ENCODE measurements at places on chromosomes 12 and 14.
A peak's percentile ranks its signal among the peaks of the same experiment; 100 is the strongest.

GRCh38 chr12:115871714-115872113 is 405.8 kb downstream of the MED13L start:
- no peak for DNase-seq

- no peak for DNase-seq
These were observed 260.5 kb downstream of the ADAMTS20 start for GRCh38 chr12:43291516-43291915.

GRCh38 chr14:65006261-65006721 is 19.6 kb downstream of the FNTB start:
- no peak for DNase-seq

- DNase-seq, result no peak
These were observed 6.5 kb downstream of the CAMKK2 start for GRCh38 chr12:121289962-121290361.

GRCh38 chr12:15227004-15227679 is 5.9 kb upstream of the RERG start:
- DNase-seq, result no peak

DNA sequence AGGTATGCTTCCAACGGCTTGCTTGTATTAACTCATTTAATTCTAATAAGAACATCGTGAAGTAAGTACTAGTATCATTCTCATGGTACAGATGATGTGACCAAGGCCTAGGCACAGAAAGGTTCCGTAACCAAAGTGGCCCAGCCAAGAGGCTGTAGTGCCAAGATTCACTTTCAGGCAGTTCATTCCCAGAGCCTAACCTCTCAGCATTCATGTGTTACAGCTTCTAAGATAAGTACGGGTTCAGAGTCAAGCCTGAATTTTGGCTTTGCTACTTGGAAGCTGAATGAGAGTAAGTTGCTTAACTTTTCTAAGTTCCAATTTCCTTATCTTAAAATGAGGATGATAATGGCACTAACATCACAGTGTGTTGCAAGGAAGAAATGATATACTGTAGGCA is 379.9 kb downstream of the AEBP2 start:
- no peak for DNase-seq

DNA sequence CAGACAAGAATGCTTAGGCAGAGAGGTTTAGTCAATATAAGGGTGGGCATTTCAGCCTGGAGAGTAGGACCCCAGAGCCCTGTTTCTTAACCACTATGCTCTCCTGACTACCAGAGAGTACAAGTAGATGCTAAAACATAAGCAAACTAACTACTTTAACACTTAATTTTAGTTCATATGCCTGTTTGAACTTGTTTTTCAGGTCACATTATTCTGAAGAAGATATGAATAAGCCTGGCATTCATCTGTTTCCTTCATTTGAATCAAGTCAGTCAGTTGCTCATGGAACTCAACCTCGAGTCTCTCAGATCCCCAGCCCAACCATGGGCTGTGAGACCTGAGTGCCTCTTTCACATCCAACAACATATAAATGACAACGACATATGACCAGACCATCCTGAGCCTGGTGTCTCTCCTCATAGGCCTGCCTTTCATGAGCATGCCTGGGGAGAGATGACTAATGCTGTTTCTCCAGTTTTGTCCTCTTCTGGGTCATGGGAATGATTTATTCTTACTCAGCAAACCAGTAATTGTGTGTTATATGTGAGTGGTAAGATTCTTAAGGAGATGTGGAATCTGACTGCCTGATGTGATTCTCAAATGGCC is 251.1 kb upstream of the BTG1 start:
- DNase-seq, result no peak

DNA sequence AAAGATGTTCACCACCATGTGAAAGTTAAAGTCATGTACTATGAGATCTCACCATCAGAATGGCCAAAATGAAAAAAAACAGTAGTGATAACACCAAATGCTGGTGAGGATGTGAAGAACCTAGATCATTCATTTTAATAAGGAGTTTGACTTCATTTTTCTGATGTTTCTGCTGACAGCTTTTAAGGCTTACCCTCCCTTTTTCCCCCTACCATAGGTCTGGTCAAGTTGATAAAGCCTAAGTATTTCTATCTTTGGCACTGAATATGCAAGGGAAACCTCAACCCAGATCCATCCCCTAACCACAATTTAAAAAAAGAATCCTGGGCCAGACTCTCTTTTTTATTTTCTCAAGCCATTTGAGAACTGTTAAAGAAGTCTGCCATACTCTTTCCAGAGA is 689.6 kb upstream of the FOXG1 start:
- DNase-seq, result no peak

DNA sequence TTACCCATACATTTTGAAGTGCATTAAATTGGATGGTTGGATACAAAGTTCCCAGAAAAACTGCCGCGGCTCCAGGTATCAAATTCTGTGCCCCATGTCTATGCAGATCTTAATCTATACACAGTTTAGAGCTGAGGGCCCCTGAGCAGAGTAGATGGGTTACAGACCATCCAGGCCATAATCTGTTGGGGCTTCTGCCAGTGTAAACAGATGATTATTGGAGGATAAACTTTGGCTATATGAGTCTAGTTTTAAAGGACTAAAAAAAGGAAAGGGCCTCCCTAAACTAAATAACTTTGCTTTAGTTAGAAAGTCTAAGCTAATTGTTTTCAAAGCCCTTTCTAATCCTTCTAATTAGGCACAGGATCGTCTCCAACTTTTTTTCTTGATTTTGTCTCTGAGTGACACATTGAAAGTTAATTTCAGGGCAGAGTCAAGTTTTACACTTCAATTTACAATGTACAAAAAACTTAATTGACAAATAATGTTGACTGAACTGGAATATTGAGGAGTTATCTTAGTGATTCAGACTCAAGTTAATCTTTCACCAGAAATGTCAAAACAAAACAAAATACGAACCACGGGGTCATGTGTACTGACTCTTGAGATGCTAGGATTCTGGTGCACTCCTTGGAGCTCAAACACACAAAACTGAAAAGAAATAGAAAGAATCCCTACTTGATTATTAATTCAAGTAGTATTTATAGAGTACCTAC is 133.9 kb upstream of the SCAF11 start:
- no peak for DNase-seq

GRCh38 chr14:58947814-58948445 is 240.5 kb upstream of the DAAM1 start:
- no peak for DNase-seq

GRCh38 chr14:37263656-37264236 is 66.0 kb downstream of the MIPOL1 start:
- DNase-seq, result no peak

- DNase-seq, result no peak
These were observed 161.0 kb upstream of the CRY1 start for GRCh38 chr12:107254258-107254856.

DNA sequence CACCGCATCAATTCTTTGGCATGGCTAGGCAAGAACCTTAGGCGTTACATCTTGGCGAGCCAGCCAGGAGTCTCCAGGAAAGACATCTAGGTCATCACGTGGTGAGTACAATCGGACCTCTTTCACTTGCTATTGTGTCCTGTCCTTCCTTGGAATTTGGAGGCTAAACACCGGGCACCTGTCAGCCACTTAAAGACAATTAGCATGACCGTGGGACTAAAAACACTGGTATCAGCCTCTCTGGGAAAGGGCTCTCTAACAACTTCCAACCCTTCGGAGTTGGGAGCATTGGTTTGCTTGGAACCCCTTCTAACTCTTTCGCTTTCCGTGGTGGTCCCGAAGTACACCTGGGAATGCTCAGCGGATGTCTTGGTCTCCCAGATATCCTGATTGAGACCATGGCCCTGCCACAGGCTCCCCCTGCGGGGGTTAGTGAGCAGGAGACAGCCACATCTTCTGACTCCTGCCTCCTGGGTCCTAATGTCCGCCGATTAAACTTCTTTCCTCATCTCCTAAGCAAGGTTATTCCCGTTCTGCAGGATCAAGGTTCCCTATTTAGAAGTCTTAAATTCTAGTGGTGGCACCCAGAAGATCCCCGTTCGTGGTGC is 971.7 kb downstream of the FSCB start:
- no peak for DNase-seq

GRCh38 chr12:1972856-1973317 is 31.4 kb downstream of the DCP1B start:
- DNase-seq, result no peak

DNA sequence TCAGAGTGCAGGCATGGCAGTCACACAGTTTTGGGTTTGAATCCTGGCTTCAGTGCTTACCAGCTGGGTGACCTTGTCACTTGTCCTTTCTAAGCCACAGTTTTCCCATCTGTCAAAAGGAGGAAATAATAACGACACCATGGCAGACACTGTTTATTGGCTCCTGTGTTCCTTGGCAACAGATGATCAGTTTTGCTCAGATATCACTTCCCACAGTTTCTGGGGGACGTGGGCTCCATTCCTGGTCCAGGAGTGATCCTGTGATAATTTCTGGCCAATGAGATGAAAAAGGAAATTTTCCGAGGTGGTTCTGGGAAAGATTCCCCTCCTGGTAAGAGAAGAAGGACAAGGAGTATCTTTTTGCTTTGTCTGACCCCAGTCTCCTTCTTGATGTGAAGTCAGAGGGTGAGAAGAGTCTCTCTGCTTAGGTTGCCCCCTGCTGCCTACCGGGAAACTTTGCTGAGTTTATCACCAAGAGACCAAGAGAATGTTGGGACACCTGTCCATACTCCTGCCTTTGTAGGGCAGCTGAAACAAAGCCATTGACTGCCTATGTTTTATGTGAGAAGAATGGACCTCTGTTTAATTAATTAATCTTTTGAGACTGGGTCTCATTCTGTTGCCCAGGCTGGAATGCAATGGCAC is 178.9 kb upstream of the NRXN3 start:
- DNase-seq, result peak; percentile 3

DNA sequence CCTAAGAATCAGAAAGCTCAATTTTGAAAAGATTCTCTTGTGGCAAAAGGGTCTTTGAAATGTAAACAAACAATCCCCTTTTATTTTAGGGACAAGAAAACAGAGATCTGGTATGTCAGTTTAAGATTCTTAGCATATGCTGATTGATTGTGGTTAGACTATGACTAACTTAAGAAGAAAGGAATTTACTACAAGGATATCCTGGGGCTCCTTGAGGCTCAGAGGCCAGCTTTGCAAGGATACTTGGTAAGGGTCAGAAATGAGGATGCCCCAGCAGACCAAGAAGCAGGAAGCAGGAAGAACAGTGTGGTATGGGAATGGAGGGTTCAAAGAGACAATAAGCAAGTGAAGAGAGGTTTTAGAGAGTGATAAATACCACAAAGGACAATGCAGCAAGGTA is 474.6 kb downstream of the ETNK1 start:
- no peak for DNase-seq

DNA sequence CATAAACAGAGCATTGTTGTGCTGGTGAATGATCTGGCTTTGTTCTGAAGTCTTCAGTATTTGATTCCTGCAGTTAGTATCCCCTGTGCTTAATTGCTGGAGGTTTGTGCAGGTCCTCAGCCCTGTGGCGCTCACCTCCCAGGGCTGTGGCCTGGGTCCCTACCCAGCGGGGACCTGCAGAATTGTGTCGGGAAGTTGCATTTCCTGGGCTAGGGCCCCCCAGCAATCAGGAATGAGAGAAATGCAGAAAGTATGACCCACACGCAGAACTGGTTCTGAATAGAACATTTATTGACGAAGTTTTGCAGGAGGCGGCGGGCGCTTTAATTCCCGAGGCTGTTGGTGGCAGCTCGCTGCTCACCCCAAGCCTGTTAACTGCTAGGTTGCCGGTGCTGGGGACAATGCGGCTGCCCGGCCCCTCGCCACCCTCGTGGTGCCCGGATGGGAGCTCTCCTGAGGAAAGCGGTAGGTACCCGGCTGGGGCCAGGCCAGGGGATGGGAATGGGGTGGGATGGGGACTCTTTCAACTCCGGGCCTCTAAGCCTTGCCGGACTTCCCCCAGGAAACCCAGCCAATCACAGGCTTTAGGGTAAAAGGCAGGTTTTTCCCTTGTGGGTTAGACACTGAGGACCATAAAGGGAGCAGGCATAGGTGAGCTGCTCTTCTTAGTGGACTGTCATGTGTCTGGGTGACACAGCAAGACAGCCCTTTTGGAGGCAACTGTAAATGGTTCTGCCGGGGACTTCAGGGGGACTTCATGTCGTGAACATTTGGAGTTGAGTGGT is 11.6 kb downstream of the PLEKHG3 start:
- DNase-seq, result no peak

- DNase-seq, result no peak
These were observed 246.4 kb upstream of the PWP1 start for GRCh38 chr12:107439026-107439738.

DNA sequence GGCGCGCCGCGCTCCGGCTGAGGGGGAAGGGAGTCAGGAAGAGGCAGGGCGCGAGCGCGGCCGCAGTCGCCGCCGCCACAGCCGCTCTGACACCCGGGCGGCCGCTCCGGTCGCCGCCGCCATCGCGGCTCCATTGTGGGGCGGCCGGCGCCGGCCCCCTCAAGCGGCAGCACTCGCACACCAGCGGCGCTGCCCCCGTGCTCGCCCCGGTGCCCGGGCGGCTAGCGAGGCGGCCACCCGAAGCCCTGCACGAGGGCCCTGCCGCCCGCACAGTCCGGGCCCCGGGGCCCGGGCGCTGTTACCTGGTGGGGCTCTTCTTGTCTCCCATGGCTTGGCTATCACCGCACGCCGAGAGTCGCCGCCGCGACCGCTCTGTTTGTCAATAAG is 202 bp downstream of the YAF2 start:
- no peak for DNase-seq

DNA sequence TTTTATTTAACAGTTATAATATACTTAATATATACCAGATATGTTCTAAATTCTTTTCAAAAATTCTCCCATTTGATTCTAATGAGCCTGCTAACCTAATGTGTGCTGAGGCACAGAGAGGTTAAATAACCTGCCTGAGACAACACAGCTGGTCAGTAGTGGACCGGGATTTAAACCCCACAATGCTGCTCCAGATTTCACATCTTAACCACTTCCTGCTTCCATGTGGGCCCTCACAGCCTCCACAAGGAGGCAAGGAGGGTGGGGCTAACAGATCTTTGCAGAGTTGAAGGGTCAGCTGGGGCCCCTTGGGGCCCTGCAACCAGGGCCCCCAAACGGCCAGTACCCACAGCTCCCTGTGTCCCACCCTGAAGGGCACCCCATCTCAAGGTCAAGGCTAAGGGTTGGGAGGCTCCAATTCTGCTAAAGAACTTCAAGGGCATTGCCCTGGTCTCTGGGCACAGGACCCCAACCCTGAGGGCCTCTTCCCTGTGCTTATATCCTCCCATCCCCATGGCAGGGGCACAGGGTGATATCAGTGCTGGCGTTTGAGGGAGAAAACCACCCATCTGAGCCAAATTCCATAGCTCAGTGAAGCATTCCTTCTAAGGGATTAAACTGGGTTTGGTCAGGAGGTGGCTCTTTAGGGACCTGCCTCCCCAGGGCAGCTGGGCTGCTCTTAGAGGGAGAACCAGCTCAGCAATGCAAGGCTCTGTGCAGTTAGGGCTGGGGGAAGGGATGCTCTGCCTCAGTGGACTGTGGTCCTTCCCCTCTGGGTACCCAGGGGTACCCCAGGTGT is 2.2 kb downstream of the KRT80 start:
- no peak for DNase-seq

DNA sequence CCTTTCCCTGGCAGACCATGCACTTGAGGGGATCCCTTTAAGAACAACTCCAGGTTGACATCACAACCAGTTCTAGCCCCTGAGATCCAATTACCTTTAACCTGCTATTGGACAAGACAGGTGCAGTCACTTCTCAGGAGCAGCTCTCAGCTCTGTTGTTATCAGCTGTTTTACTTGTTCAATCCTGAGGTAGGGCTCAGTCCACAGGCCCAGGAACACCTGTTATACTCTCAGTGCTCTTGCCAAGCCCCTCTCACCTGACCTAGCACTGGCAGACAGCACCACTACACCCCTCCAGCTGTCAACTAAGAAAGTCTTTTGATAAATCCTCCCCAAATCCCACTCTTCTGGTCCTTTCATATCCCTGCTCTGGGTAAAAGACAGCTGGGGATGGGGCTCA is 163.9 kb upstream of the TMTC2 start:
- no peak for DNase-seq

GRCh38 chr12:57734591-57734990 is 4.0 kb downstream of the AGAP2 start:
- no peak for DNase-seq

Measured in GF-D8 (cell line).